ENCODE measurements at places on chromosomes 1 and 21.

DNA sequence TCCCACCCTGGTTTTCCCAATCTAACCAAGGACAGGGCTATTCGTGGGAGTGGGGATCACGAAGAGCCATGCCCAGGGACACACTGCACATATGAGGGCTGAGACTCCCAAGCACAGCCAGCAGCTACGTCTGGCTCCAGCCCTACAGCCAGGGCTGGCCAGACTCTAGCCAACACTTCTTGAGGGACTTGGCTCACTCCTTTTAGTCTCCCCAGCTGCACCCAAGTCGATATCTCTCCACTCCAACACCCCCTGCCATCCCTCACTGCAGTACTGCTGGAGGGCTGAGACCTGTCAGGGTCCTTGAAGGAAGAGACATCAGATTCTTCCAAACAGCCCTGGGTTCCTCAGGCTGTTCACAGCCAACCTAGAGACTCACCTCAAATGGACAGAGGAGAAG, 62.6 kb downstream of the CD46 start:
- peaks cover 21% of the 10 kb centered on the region for H3K4me1 ChIP-seq
- no peaks in the 10 kb centered on the region for H3K36me3 ChIP-seq
- H3K4me3 ChIP-seq: no peak overlapping the region
- H3K27ac ChIP-seq: no peak overlapping the region
- no peak for DNase-seq

- no peaks in the 10 kb centered on the region for H3K36me3 ChIP-seq
- no peaks in the 10 kb centered on the region for H3K27me3 ChIP-seq
- DNase-seq: no peak
- H3K27ac ChIP-seq: no peak overlapping the region
- H3K4me1 ChIP-seq: no peaks in the 10 kb centered on the region
- no peak overlapping the region for H3K4me3 ChIP-seq
Measured at GRCh38 chr1:107357376-107357775, 216.5 kb downstream of the NTNG1 start.

DNA sequence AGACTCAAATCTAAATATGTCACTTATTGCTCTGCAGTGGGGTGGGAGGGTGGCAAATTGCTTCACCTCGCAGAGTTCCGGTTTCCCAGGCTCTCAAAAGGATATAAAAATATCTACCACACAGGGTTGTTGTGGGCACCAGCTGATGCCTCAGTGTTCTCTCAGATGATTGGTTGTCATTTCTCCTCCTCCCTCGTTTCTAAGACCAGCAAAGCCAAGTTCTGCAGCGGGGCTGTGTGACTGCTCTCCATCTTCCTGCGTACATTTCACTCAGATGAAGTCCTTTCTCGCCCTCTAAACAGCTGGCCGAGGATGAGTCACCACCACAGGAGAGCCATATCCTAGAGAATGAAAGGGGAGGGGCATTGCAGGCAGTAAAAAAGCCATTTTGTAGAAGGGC, 35.0 kb upstream of the VWA5B1 start:
- no peak overlapping the region for H3K4me3 ChIP-seq
- no peaks in the 10 kb centered on the region for H3K36me3 ChIP-seq
- H3K4me1 ChIP-seq: peaks cover 9% of the 10 kb centered on the region
- no peak overlapping the region for H3K27ac ChIP-seq

GRCh38 chr1:53288002-53288789, 39.7 kb downstream of the LRP8 start:
- no peaks in the 10 kb centered on the region for H3K27me3 ChIP-seq
- no peak overlapping the region for H3K4me3 ChIP-seq
- no peak for DNase-seq
- peaks cover 2% of the 10 kb centered on the region for H3K36me3 ChIP-seq
- H3K4me1 ChIP-seq: peaks cover 6% of the 10 kb centered on the region

DNA sequence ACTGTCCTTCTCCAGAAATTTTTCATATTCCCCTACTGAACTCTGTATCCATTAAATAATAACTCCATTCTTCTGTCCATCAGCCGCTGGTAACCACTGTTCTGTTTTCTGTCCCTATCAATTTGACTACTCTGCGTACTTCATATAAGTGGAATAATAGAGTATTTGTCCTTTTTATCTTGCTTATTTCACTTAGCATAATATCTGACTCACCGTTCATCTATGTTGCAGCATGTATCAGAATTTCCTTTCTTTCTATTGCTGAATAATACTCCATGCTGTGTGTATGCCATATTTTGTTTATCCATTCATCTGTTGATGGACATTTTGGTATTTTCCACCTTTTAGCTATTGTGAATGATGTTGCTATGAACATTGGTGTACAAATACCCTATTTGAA, 71.9 kb downstream of the CEP350 start:
- H3K4me3 ChIP-seq: no peak overlapping the region
- DNase-seq: no peak
- H3K36me3 ChIP-seq: peaks cover 14% of the 10 kb centered on the region
- H3K4me1 ChIP-seq: no peaks in the 10 kb centered on the region
- no peaks in the 10 kb centered on the region for H3K27me3 ChIP-seq

DNA sequence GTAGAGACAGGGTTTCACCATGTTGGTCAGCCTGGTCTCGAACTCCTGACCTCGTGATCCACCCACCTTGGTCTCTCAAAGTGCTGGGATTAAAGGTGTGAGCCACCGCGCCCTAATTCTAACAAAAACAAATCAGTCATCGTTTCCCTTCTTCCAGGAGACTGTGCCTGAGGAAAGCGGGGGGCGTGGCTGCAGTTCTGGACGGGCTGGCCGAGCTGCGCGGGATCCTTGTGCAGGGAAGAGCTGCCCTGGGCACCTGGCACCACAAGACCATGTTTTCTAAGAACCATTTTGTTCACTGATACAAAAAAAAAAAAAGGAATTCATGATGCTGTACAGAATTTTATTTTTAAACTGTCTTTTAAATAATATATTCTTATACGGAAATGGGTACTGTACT, 104.2 kb downstream of the WDR4 start:
- no peaks in the 10 kb centered on the region for H3K27me3 ChIP-seq
- H3K27ac ChIP-seq: no peak overlapping the region
- DNase-seq: no peak
- H3K4me1 ChIP-seq: no peaks in the 10 kb centered on the region

DNA sequence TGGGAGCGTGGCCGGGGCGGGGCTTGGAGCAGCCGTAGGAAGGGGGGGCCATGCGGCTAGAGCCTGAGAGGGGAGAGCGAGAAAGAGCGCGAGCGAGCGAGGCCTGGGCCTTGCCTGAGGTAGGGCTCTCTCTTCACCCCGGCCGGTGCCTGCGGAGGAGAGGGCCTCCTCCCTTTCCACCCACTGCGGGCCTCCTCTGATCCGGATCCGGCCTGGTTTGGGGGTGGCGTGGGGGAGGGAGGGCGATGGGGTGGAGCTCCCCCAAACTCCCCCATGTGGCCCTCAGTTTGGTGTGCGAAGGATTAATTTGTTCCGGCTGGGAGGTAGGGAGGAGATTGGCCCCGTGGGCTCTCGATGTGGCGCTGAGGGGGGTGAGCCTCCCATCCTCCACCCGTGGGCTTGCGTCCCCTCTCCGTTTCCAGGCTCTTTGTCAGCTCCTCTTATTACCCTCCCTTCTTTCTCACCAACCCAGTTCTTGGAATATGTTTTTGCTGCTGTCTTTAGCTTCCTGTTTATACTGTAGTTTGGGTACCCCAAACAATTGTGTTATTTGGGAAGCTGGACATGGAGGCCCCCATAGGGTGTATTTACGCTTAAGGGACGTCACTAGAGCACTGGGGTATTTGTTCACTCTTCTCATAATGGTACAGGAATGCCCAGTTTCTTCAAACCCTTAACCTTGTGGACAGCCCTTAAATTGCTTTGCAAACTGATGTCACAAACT, 685 bp downstream of the UBAP2L start:
- no peaks in the 10 kb centered on the region for H3K27me3 ChIP-seq
- peaks cover 11% of the 10 kb centered on the region for H3K36me3 ChIP-seq
- DNase-seq: no peak
- H3K4me1 ChIP-seq: peaks cover 8% of the 10 kb centered on the region

DNA sequence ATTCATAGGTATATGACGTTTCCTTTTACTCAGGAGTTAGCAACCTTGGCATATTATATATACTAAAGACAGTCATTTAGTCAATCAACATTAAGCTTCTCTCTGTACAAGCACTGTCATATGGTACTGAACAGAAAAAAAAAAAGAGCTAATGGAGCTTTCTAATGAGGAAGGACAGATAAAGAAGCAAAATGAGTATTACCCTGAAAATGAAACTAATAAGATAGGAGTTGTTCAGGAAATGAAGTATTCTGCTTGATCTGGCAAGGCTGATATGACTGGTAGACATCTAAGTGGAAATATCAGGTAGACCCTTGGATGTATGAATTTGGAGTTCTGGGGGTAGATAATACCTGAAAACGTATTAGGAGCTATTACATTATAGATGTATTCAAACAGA, 4.3 kb upstream of the IKBKE start:
- peaks cover 24% of the 10 kb centered on the region for H3K4me1 ChIP-seq
- DNase-seq: no peak
- H3K27ac ChIP-seq: no peak overlapping the region
- no peaks in the 10 kb centered on the region for H3K36me3 ChIP-seq
- H3K27me3 ChIP-seq: no peaks in the 10 kb centered on the region
- H3K4me3 ChIP-seq: no peak overlapping the region

- H3K36me3 ChIP-seq: no peaks in the 10 kb centered on the region
- DNase-seq: no peak
- H3K4me1 ChIP-seq: no peaks in the 10 kb centered on the region
- no peak overlapping the region for H3K4me3 ChIP-seq
- no peak overlapping the region for H3K27ac ChIP-seq
- H3K27me3 ChIP-seq: no peaks in the 10 kb centered on the region
Measured at GRCh38 chr1:67579623-67580394, 105.2 kb upstream of the GADD45A start.

DNA sequence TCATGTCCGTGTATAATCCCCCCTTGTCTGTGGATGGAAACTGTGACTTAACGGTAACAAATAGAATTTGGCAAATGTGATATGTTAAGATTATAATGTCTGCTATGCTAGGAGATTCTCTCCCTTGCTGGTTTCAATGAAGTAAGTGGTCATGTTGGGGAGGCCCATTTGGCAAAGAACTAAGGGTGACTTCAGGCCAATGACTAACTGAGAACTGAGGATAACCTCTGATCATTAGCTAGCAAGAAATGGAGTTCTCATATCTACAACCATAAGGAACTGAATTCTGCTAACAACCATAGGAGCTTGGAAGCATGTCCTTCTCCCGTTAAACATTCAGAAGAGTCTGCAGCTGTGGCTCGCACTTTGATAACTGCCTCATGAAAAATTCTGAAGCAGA, 2.3 kb downstream of the IFI44L start:
- no peaks in the 10 kb centered on the region for H3K27me3 ChIP-seq
- H3K4me3 ChIP-seq: no peak overlapping the region
- no peak for DNase-seq

DNA sequence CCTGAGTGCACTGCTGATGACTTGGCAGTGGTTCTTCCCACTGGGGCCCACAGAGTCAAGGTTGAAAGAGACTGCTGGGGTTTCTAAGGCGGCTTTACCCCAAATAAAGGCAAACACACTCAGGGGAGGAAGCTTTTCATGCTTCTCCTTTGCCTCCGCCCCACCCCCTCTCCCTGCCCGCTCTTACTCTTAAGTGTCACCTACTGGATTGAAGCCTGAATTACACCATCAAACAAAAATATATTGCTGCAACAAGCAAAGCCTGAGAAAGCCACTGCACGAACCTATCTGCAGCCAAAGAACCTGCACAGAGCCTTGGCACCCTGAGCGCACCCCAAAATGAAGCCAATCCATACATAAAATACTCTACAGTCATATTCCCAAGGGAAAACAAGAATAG, 63.1 kb downstream of the PTGFR start:
- H3K27me3 ChIP-seq: no peaks in the 10 kb centered on the region
- H3K4me1 ChIP-seq: no peaks in the 10 kb centered on the region
- no peak overlapping the region for H3K4me3 ChIP-seq

DNA sequence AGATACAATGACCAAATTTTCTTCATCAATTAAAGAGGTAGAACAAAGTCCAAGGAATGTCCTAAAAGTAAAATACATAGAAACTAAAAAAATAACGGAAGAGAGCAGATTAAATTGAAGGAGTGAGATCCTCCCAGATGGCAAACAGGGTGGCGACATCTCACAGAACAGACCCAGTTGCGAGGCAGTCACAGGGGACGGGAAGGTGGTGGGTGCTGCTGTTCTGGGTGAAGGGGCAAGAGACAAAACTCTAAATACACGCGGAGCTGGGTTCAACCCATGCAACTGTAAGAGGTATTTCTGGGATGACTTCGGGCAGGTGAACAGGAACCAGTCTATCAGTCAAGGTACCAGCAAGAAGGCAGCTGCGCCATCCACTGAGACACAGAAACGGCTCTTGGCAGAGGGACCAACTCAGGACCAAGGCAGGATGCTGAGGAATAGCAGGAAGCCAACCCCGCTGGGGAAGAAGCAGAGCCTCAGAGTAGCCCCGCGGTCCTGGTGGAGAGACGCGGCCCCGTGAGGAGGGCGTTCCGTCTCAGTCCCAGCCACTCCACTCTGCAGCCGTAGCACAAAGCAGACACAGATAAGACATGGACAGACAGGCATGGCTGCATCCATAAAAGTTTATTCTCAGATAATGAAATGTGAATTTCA, 32.2 kb downstream of the WDR4 start:
- no peaks in the 10 kb centered on the region for H3K4me1 ChIP-seq
- no peaks in the 10 kb centered on the region for H3K27me3 ChIP-seq
- H3K36me3 ChIP-seq: peaks cover 28% of the 10 kb centered on the region
- H3K4me3 ChIP-seq: no peak overlapping the region
- H3K27ac ChIP-seq: no peak overlapping the region
- DNase-seq: no peak

DNA sequence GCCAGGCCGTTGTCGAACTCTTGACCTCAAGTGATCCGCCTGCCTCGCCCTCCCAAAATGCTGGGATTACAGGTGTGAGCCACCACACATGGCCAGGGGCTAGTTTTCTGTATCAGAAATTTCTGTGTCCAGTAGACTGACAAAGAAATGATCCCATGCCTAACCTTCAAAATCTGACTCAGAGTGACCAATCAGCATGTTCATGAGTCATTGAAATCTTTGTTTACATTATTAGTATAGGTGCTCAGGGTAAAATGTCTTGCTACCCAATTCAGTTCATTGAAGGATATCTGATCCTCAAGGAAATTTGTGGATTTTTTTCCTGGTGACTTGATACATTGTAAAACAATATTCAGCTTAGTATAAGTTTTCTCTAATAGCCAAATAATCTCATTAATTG, 11.0 kb upstream of the LDLRAD2 start:
- no peak overlapping the region for H3K27ac ChIP-seq
- no peak overlapping the region for H3K4me3 ChIP-seq
- H3K36me3 ChIP-seq: no peaks in the 10 kb centered on the region
- no peaks in the 10 kb centered on the region for H3K4me1 ChIP-seq

GRCh38 chr1:118151312-118151937, 33.6 kb downstream of the SPAG17 start:
- no peaks in the 10 kb centered on the region for H3K36me3 ChIP-seq
- H3K4me1 ChIP-seq: no peaks in the 10 kb centered on the region
- no peak overlapping the region for H3K4me3 ChIP-seq
- no peaks in the 10 kb centered on the region for H3K27me3 ChIP-seq

DNA sequence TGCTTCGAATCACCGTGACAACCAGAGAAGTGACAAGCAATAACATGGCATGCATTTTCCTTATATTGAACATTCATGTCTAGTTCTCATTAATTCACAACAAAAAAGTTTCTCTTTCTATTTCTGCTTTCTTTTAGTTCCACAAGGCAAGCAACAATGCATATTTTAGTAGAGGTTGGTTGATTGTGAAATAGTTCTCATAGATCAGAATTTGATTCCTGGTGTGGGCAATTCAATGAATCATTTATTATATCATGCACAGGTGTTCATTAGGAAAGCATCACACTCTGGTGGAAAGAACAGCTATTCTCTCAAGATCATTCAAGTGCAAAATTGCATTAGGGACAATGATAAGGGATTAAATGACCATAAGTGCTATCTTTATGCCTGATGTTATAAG, 980.9 kb downstream of the BRINP3 start:
- no peak for DNase-seq
- no peaks in the 10 kb centered on the region for H3K4me1 ChIP-seq
- no peaks in the 10 kb centered on the region for H3K27me3 ChIP-seq
- no peaks in the 10 kb centered on the region for H3K36me3 ChIP-seq
- no peak overlapping the region for H3K27ac ChIP-seq

Data from HCT116 (cell line).